ENCODE measurements at places on chromosomes 1 and 21.

DNA sequence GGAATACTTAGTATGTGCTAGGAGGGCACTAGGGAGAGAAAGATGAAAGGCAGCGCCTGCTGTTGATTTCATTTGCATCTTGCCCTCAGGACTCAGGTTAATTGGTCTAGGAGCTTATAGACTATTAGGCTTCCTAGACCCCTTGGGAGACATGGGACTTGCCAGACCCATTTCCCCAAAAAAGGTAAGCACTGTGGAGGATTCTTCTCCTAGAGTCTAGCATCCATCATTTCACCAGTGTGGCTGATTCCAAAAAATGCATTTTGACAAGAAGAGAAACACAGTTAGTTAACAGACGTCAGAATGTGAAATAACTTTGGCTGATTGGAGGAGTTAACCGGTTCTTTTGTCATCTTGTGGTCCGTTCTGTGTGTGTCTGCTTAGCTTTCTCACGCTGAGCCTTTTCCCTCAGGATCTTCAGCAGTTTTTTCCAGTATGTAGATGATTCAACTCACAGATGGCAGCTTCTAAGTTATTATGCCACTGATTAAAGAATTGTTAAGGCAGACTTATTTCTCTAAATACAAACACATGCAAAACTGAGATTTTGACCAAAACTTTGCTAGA lies 108.8 kb downstream of the KIF26B start:
- no peak for DNase-seq

- DNase-seq, result no peak
These were observed 42.6 kb downstream of the FAM163A start for GRCh38 chr1:179785728-179786127.

- DNase-seq, result no peak
These were observed 3.3 kb upstream of the TMEM240 start for GRCh38 chr1:1543706-1544099.

GRCh38 chr1:65114322-65114721 lies 33.7 kb upstream of the AK4 start:
- peak; percentile 17 for DNase-seq

DNA sequence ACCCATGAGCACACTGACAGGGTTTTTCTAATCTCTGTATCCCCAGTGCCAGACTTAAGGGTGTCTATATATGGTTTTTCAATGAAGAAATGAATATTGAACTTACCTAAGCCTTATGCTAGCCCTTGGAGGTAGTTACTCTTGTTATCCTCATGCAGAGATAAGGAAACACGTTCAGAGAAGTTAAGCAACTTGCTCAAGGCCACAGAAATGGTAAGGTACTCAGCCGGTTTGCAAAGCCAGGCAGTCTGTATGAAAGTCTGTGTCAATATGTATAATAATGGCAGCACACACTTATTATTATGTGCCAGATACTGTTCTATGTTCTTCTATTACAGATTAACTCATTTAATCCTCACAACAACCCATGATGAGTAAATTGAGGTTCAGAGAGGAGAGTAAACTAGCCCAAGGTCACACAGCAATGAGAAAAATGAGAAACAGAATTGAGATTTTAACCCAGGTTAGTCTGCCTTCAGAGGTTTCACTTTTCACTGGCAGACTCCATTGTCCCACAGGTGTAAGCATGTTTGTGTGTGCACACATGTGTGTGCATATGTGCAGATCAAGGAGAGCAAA lies 54.6 kb upstream of the CSF3R start:
- DNase-seq, result no peak
